ENCODE measurements at places on chromosomes 5 and 9. TPM values are rescaled to one million over a fixed set of nuclear protein-coding genes. Genes with fewer than 3 reads are reported as not detected.

GRCh38 chr9:116262448-116262847, 108.9 kb downstream of the PAPPA start:
- H3K4me1 ChIP-seq: no peaks in the 10 kb centered on the region
- no peak overlapping the region for H3K27ac ChIP-seq
- no peak for DNase-seq
- no peaks in the 10 kb centered on the region for H3K27me3 ChIP-seq

DNA sequence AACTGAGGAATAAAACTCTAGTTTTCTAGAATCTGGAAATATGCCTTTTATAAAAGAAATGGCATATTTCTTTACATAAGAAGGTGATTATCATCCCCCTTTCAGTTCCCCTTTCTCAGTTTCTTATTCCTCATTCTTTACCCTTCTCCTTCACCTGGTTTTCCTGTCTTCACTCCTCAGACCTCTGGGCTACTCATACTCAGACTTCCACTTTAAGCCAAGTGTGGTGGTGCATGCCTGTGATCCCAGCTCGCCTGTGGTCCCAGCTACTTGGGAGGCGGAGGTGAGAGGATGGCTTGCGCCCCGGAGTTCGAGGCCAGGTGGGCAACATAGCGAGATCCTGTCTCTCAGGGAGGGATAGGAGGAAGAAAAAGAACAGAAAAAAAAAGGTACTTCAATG, 57.2 kb downstream of the RANBP6 start:
- H3K27me3 ChIP-seq: no peaks in the 10 kb centered on the region
- no peaks in the 10 kb centered on the region for H3K4me1 ChIP-seq
- no peaks in the 10 kb centered on the region for H3K36me3 ChIP-seq

DNA sequence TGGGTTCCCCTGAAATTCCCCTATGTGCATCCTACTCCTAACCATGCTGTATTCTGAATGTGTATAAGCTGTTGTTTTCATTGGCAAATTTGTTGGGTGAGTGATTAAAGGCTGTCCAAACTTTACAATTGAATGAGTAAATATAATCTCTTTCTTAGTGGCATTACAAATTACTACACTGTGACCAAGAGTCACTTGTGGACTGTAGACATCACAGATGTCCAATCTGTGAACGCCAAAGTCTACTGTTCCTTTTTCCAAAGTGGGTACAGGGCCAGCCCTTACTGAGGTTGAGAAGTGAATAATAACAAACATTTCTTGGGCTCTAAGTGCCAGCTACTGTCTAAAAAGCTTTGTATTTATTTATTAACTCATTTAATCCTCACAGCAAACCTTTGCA, 29.7 kb downstream of the MTMR12 start:
- no peaks in the 10 kb centered on the region for H3K36me3 ChIP-seq
- H3K27me3 ChIP-seq: no peaks in the 10 kb centered on the region
- DNase-seq: no peak
- no peak overlapping the region for H3K27ac ChIP-seq

GRCh38 chr9:99970481-99970880, 64.0 kb downstream of the STX17 start:
- DNase-seq: no peak
- H3K4me3 ChIP-seq: no peak overlapping the region
- H3K27me3 ChIP-seq: no peaks in the 10 kb centered on the region
- no peaks in the 10 kb centered on the region for H3K36me3 ChIP-seq
- no peak overlapping the region for H3K27ac ChIP-seq
- no peaks in the 10 kb centered on the region for H3K4me1 ChIP-seq

- no peaks in the 10 kb centered on the region for H3K4me1 ChIP-seq
- no peak overlapping the region for H3K27ac ChIP-seq
- H3K27me3 ChIP-seq: no peaks in the 10 kb centered on the region
- no peaks in the 10 kb centered on the region for H3K36me3 ChIP-seq
- no peak for DNase-seq
These were observed 158.3 kb downstream of the GIN1 start for GRCh38 chr5:102961671-102962070.

GRCh38 chr5:169494941-169495548, 88.5 kb upstream of the SPDL1 start:
- H3K36me3 ChIP-seq: no peaks in the 10 kb centered on the region
- H3K4me3 ChIP-seq: no peak overlapping the region
- H3K4me1 ChIP-seq: no peaks in the 10 kb centered on the region
- no peaks in the 10 kb centered on the region for H3K27me3 ChIP-seq

GRCh38 chr9:105188746-105189145, 55.7 kb upstream of the SLC44A1 start:
- no peaks in the 10 kb centered on the region for H3K27me3 ChIP-seq
- no peaks in the 10 kb centered on the region for H3K36me3 ChIP-seq
- no peak overlapping the region for H3K27ac ChIP-seq
- no peak for DNase-seq
- no peak overlapping the region for H3K4me3 ChIP-seq

JAK2 gene
- 25.1 TPM for total RNA-seq

GFI1B gene
- total RNA-seq: not detected

FOXD4L3 gene
- total RNA-seq: not detected

HRCT1 gene
- total RNA-seq: not detected
